ENCODE measurements at places on chromosomes 2 and 18. TPM values are rescaled to one million over a fixed set of nuclear protein-coding genes. Genes with fewer than 3 reads are reported as not detected.

SERPINB12 gene
- total RNA-seq, result not detected

MC4R gene
- total RNA-seq, result not detected

ANKRD30B gene
- not detected for total RNA-seq

RAB6C gene
- not detected for total RNA-seq

CCDC74A gene
- total RNA-seq, result 8.3 TPM

SCYGR6 gene
- not detected for total RNA-seq

BOLA3 gene
- total RNA-seq, result 26.3 TPM

COL4A4 gene
- 0.28 TPM for total RNA-seq

AGXT gene
- not detected for total RNA-seq

ASPRV1 gene
- 0.30 TPM for total RNA-seq

IL36B gene
- total RNA-seq, result not detected

CCDC85A gene
- 12.4 TPM for total RNA-seq

CROCC2 gene
- not detected for total RNA-seq

MRO gene
- total RNA-seq, result 1.6 TPM

VWA3B gene
- total RNA-seq, result 0.09 TPM

CDH7 gene
- total RNA-seq, result not detected

MOGAT1 gene
- total RNA-seq, result not detected

C2orf66 gene
- total RNA-seq, result 0.28 TPM

SRBD1 gene
- total RNA-seq, result 19.0 TPM

CIAO1 gene
- 91.8 TPM for total RNA-seq

CYP26B1 gene
- not detected for total RNA-seq

FBXO48 gene
- total RNA-seq, result 0.37 TPM

CPO gene
- total RNA-seq, result not detected

LIPG gene
- 8.9 TPM for total RNA-seq

CDK15 gene
- 6.3 TPM for total RNA-seq

TTN gene
- total RNA-seq, result 1.0 TPM

KIF1A gene
- total RNA-seq, result 0.14 TPM

CEBPZ gene
- total RNA-seq, result 55.8 TPM

PNPT1 gene
- total RNA-seq, result 22.9 TPM

SNTG2 gene
- total RNA-seq, result not detected

PJVK gene
- 2.1 TPM for total RNA-seq

GYPC gene
- total RNA-seq, result 37.4 TPM

NRP2 gene
- 767 TPM for total RNA-seq

Data from smooth muscle cell of the umbilical artery (primary cell).